Stimulated activated memory B cell treated with anti-CD40 and anti-IgM and Interleukin-4, amounts not matched to agents 10 μg/mL and 1 μg/mL and 100 μg/mL, for 72 hours (primary cell): ENCODE measurements at places on chromosomes 16 and 17.

DNA sequence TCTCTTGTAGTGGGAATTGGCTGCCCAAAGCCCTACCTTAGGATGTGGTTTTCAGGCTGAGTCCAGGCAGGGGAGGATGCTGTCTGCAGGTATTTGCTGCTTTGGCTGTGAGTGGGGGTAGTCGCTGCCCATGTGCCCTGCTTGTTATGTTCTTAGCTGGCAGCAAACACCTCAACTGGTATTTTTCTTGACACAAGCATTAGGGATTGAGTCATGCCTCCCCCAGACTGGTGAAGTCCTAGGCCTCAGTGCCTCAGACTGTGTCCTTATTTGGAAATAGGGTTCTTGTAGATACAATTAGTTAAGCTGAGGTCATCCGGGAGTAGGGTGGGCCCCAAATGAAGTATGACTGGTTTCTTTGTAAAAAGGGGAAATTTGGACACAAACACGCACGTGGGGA, 808.3 kb upstream of the EEF2KMT start:
- ATAC-seq, result peak; percentile 8

- no peak for ATAC-seq
Observed at GRCh38 chr16:69463876-69464275, 39.5 kb downstream of the CYB5B start.

GRCh38 chr16:19307587-19308241, 22.2 kb downstream of the CLEC19A start:
- ATAC-seq, result no peak

DNA sequence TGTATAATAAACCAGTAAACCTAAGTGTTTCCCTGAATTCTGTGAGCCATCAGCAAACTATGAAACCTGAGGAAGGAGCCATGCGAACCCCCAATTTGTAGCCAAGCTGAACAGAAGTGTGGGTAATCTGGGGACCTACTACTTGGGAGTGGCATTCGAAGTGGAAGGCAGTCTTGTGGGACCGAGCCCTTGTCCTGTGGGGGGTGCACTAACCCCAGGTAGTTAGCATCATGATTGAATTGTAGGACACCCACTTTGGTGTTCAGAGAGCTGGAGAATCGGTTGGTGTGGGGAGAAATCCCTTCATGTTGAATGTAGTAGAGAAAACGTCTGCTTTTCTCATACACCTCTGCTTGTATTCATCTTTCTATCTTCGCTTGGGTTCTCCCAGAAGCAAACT, 79.7 kb upstream of the CPHXL start:
- ATAC-seq, result no peak

- peak; percentile 25 for ATAC-seq
Observed at GRCh38 chr17:7466639-7467341, 12.6 kb downstream of the ZBTB4 start.

GRCh38 chr17:74213861-74214391, 555 bp downstream of the TTYH2 start:
- ATAC-seq, result no peak

GRCh38 chr16:24850289-24850938, 4.7 kb downstream of the SLC5A11 start:
- no peak for ATAC-seq

DNA sequence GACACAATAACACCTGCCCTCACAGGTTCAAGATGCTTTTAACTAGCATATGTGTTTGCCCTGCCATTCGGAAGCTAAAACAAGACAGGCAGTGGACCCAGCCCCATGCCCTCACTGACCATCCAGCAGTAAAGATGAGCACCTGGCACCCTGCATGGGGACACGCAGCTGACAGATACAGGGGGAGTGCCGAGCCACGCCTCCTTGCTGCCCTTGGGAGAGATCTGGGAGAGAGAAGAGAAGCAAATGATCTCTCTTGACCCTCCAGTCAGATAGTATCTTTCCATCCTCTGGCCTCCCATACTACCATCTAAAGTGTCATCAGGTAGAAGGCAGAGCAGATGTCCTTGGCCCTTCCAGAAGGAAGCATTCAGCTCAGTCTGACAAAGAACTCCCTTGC, 40.6 kb upstream of the MYOCD start:
- ATAC-seq, result no peak

DNA sequence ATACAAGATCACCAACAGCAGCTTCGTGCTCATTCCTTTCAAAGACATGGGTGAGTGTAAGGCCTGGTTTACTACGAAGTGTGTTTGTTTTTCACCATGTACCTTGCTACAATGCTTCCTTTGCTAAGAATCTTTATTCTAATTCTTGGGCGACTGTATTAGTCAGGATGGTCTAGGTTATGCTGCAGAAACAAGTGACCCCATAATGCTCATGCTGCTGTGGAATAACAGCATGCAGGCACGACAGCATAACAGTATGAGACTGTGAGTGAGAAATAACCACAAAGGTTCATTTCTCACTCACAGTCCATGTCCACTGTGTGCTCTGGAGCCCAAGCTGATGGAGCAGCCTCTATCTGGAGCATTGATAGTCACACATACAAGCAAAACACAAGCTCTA, 38.0 kb downstream of the TMC7 start:
- ATAC-seq, result no peak
